Left lung (tissue), 14 donors: ENCODE measurements at places on chromosomes 4 and X.

GRCh38 chrX:44382871-44383270 is 39.4 kb upstream of the EFHC2 start:
- H3K4me3 ChIP-seq = no peak overlapping the region
- no peaks in the 10 kb centered on the region for H3K27me3 ChIP-seq
- no peak for DNase-seq
- no peaks in the 10 kb centered on the region for H3K4me1 ChIP-seq
- no peak overlapping the region for H3K27ac ChIP-seq

GRCh38 chr4:78937837-78938236 is 1.4 kb downstream of the PAQR3 start:
- H3K4me1 ChIP-seq = peaks cover 32% of the 10 kb centered on the region
- H3K4me3 ChIP-seq = no peak overlapping the region
- no peaks in the 10 kb centered on the region for H3K27me3 ChIP-seq

GRCh38 chr4:64538219-64538618 is 129.0 kb upstream of the TECRL start:
- H3K27ac ChIP-seq = no peak overlapping the region

- no peaks in the 10 kb centered on the region for H3K4me1 ChIP-seq
- H3K27me3 ChIP-seq = peaks cover 7% of the 10 kb centered on the region
- no peak for DNase-seq
- H3K27ac ChIP-seq = no peak overlapping the region
- no peaks in the 10 kb centered on the region for H3K36me3 ChIP-seq
These were observed 7.8 kb downstream of the FRMPD3 start for GRCh38 chrX:107457289-107457688.

DNA sequence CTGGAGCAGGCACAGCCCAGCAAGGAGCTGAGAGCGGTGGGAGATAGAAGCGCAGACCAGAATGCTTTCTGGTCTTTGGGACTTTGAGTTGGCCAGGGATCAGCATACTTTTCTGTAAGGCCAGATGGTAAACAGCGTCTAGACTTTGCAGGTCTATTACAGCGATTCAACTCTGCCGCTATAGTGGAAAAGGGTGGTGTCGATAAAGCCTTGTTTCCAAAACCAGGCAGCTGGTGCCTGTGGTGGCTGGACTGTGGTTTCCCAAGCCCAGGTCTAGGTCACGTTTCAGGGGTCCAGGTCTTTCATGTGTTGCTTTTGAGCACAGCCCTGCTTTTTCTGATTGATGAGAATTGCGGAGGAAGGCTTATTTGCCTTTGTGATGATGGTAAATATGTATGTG is 40.1 kb downstream of the HTT-AS start:
- no peak overlapping the region for H3K4me3 ChIP-seq
- H3K36me3 ChIP-seq = no peaks in the 10 kb centered on the region
- peaks cover 7% of the 10 kb centered on the region for H3K4me1 ChIP-seq
- H3K27ac ChIP-seq = no peak overlapping the region
- peaks cover 5% of the 10 kb centered on the region for H3K27me3 ChIP-seq
- no peak for DNase-seq

DNA sequence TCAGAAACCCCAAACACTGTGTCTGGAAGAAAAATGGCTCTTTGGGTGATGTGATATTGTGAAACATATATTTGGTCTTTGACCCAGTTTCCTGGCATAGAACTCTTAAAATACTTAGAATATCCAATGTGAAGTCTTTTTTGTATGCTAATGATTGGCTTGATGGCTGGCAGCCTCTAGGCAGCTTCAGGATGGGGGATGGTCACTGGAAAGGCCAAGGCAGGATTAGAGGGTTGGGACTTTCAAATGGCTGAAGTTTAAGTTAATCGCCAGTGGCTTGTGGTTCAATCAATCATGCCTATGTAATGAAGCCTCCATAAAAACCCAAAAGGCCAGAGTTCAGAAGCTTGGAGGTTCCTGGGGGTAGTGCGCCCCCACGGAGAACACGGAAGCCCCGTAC is 33.5 kb upstream of the ESX1 start:
- no peak for DNase-seq
- H3K27me3 ChIP-seq = peaks cover 12% of the 10 kb centered on the region
- H3K36me3 ChIP-seq = no peaks in the 10 kb centered on the region
- no peak overlapping the region for H3K27ac ChIP-seq
- no peak overlapping the region for H3K4me3 ChIP-seq

- no peak overlapping the region for H3K4me3 ChIP-seq
- H3K4me1 ChIP-seq = no peaks in the 10 kb centered on the region
- H3K27me3 ChIP-seq = no peaks in the 10 kb centered on the region
- H3K36me3 ChIP-seq = no peaks in the 10 kb centered on the region
- DNase-seq = no peak
- H3K27ac ChIP-seq = no peak overlapping the region
These were observed 71.6 kb downstream of the ADAM29 start for GRCh38 chr4:174989791-174990190.

GRCh38 chrX:32533848-32534247 is 677.5 kb downstream of the DMD start:
- no peaks in the 10 kb centered on the region for H3K27me3 ChIP-seq
- H3K27ac ChIP-seq = no peak overlapping the region

DNA sequence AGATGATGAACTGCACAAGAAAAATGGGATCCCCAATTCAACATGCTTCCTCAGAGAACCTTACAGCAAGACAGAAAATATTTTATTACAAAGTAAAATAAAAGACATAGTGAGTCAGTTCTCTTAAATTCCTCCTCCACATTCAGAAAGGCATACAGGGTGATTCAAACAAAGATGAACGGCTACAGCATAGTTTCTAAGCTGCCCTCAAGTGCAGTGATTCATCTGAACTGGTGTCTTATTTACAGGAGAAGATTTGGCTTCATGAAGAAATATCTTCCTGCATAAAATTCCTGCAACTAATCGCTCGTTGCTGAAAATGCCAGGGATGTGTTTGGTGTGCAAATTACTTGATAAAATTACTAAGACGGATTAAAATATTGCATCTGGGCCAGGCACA is 103.6 kb downstream of the PRKX start:
- no peaks in the 10 kb centered on the region for H3K27me3 ChIP-seq
- H3K4me1 ChIP-seq = no peaks in the 10 kb centered on the region
- peaks cover 11% of the 10 kb centered on the region for H3K36me3 ChIP-seq
- no peak overlapping the region for H3K27ac ChIP-seq
- H3K4me3 ChIP-seq = no peak overlapping the region

DNA sequence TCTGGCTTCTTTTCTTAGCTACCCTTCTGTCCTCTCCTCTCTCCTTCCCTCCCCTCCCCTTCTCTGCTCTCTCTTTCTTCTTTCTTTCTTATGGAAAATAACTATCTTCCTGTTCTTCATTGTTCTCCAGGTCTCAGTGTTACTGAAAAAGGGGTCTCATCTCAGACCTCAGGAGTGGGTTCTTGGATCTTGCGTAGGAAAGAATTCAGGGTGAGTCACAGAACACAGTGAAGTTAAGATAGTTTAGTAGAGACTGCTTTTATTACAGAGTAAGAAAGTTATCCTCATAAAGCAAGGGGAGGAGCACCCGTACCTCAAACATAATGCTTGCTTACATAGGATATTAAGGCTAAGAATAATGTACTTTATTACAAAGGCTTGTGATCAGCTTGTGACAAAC is 31.8 kb upstream of the CWH43 start:
- H3K4me3 ChIP-seq = no peak overlapping the region
- no peaks in the 10 kb centered on the region for H3K4me1 ChIP-seq
- no peak for DNase-seq
- no peaks in the 10 kb centered on the region for H3K27me3 ChIP-seq
- no peaks in the 10 kb centered on the region for H3K36me3 ChIP-seq

DNA sequence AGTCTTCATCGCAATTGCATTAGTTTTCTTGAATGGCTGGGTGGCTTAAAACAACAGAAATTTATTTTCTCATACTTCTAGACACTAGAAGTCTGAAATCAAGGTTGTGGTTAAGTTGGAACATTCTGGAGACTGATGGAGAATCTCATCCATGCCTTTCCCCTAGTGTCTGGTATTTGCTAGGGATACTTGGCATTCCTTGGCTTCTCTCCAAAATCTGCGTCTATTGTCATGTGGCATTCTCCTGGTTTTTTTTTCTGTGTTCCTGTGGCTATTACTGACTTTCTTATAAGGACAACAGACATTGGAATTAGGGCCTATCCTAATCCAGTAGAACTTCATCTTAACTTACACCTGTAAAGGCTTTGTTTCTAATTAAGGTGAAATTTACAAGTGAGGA is 272.8 kb upstream of the EPHA5 start:
- H3K4me1 ChIP-seq = no peaks in the 10 kb centered on the region
- no peak overlapping the region for H3K27ac ChIP-seq
- no peak for DNase-seq

- H3K27ac ChIP-seq = no peak overlapping the region
- H3K27me3 ChIP-seq = no peaks in the 10 kb centered on the region
- no peak for DNase-seq
- H3K4me1 ChIP-seq = no peaks in the 10 kb centered on the region
- no peaks in the 10 kb centered on the region for H3K36me3 ChIP-seq
- no peak overlapping the region for H3K4me3 ChIP-seq
These were observed 19.8 kb upstream of the PASD1 start for GRCh38 chrX:151543706-151544105.

DNA sequence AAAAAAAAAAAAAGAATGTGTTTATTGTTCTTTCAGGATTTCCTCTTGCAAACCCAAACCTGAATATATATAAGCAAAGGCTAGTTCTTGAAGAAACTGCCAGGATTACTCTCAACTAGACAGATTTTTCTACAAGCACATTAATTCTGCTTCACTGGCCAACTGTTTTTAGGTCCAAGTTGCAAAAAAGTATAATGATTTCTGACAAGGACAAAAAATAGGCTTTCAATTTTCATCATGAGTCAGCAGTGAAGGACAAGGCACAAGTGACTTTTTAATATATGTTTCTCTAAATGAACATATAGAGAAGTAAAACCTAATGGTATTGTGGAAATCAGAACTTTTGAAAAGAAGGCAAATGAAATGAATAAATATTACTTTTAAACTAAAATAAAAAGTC is 73.7 kb downstream of the ELOVL6 start:
- DNase-seq = no peak
- no peaks in the 10 kb centered on the region for H3K27me3 ChIP-seq
- peaks cover 2% of the 10 kb centered on the region for H3K4me1 ChIP-seq
- H3K36me3 ChIP-seq = no peaks in the 10 kb centered on the region

- H3K4me3 ChIP-seq = no peak overlapping the region
- H3K4me1 ChIP-seq = no peaks in the 10 kb centered on the region
- no peaks in the 10 kb centered on the region for H3K36me3 ChIP-seq
- H3K27ac ChIP-seq = no peak overlapping the region
- H3K27me3 ChIP-seq = no peaks in the 10 kb centered on the region
These were observed 80.0 kb downstream of the UGT2B28 start for GRCh38 chr4:69360271-69360670.

GRCh38 chr4:3786196-3786869 is 20.1 kb downstream of the ADRA2C start:
- H3K4me3 ChIP-seq = no peak overlapping the region
- no peaks in the 10 kb centered on the region for H3K36me3 ChIP-seq
- no peak overlapping the region for H3K27ac ChIP-seq
- no peaks in the 10 kb centered on the region for H3K27me3 ChIP-seq
- no peak for DNase-seq
- no peaks in the 10 kb centered on the region for H3K4me1 ChIP-seq

- H3K4me3 ChIP-seq = peak overlapping the region; percentile 28
- H3K27me3 ChIP-seq = peaks cover 26% of the 10 kb centered on the region
- H3K27ac ChIP-seq = no peak overlapping the region
- no peak for DNase-seq
- H3K36me3 ChIP-seq = no peaks in the 10 kb centered on the region
- H3K4me1 ChIP-seq = peaks cover 11% of the 10 kb centered on the region
These were observed 1.2 kb downstream of the TMEM255A start for GRCh38 chrX:120309873-120310705.

GRCh38 chr4:143399113-143399949 is 62.7 kb downstream of the GAB1 start:
- H3K27me3 ChIP-seq = no peaks in the 10 kb centered on the region
- H3K27ac ChIP-seq = no peak overlapping the region
- peaks cover 25% of the 10 kb centered on the region for H3K4me1 ChIP-seq
- H3K4me3 ChIP-seq = no peak overlapping the region
- H3K36me3 ChIP-seq = no peaks in the 10 kb centered on the region
- DNase-seq = no peak

DNA sequence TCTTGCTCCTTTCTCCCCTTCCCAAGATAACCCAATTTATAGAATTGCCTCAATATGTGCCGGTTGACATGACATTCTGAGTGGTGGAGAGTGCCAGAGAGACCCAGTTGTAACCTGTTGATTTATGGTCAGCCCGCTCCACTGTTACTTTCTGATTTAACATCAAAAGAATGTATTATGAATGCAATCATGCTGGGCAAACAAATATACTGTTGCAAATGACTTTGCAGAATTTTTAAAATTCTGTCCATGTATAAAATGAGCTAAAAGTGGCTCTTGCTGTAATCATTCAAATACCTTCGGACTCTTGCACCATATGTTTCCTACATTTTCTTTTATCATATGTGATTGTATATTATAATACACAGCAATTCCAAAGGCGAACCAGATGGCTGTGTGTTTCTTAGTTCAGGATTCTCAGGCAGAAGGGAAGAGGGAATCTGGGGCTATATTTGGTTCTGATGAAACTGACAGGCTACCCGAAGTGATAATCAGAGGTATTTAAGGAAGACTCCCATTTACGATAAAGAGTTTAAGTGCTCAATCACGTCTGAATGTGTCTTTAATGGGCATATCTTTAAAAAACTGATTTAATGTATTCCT is 131.7 kb downstream of the CLCN4 start:
- no peak overlapping the region for H3K4me3 ChIP-seq
- no peak for DNase-seq
- no peaks in the 10 kb centered on the region for H3K27me3 ChIP-seq
- H3K27ac ChIP-seq = no peak overlapping the region
- H3K4me1 ChIP-seq = no peaks in the 10 kb centered on the region
- H3K36me3 ChIP-seq = no peaks in the 10 kb centered on the region

- no peaks in the 10 kb centered on the region for H3K36me3 ChIP-seq
- H3K4me1 ChIP-seq = no peaks in the 10 kb centered on the region
- no peak overlapping the region for H3K27ac ChIP-seq
These were observed 37.9 kb upstream of the SORCS2 start for GRCh38 chr4:7154351-7154981.

DNA sequence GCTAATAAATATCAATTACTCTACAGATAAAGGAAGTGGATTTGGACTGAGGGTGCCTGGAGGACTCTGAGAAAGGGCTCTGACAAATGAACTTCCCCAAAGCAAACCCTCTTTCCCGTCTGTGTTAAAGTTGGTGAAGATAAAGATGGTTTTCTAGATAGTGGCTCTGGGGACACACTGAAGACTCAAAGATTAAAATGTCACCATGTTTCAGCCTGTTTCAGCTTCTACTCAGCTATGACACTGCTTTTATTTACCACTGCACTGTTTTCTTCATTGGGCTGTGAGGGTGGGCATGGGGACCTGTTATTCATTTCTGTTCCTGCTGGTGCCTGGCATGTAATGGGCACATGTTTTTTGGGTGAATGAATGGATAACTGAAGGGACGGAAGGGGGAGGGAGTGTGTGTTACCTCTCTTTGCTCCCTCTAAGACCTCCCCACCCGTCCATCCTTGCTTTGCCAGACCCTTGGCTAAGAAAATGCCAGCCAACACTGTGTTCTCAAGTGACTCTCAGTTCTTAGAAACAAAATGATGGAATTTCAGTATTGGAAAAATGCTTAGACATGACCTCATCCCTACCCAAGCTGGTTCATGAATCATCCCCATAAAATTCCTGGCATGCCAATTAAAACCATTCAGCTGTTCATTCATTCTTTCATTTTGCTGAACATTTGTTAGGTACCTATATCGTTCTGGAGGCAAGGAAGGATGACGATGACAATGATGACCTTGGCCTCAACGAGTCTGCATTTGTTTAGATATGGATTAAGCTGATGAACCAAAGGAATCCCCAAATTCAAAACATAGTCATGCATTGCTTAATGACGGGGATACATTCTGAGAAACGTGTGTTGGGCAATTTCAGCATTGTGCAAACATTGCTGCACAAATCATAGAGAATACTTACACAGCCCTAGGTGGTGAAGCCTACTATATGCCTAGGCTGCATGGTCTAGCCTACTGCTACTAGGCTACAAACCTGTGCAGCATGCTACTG is 13.4 kb upstream of the STK32B start:
- no peak overlapping the region for H3K4me3 ChIP-seq
- no peaks in the 10 kb centered on the region for H3K36me3 ChIP-seq
- no peak for DNase-seq
- peak overlapping the region; percentile 33 for H3K27ac ChIP-seq
